Anterior cingulate cortex (tissue), 58 donors: ENCODE measurements at places on chromosomes 3 and 15.

GRCh38 chr15:48514103-48514816 lies 131.2 kb downstream of the FBN1 start:
- no peak for DNase-seq

- no peak for DNase-seq
These were observed 78.8 kb downstream of the EOMES start for GRCh38 chr3:27643355-27643754.

DNA sequence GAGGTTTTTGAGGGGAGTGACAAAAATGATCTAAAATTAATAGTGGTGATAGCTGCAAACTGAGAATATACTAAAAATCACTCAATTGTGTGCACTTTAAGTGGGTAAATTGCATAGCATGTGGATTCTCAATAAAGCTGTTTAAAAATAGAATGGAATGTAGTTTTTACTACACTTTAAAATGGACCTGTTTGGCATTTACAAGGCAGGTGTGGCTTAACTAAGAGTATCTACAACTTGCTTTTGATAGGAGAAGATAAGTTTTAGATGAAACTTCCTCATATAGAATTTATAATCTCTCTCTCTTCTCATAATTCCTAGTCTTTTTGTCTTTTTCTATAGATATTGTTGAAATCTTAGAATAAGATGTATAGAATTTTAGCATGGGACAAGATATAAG lies 40.3 kb downstream of the THRB start:
- DNase-seq, result no peak

GRCh38 chr15:77096138-77096537 lies 25.2 kb upstream of the TSPAN3 start:
- no peak for DNase-seq

DNA sequence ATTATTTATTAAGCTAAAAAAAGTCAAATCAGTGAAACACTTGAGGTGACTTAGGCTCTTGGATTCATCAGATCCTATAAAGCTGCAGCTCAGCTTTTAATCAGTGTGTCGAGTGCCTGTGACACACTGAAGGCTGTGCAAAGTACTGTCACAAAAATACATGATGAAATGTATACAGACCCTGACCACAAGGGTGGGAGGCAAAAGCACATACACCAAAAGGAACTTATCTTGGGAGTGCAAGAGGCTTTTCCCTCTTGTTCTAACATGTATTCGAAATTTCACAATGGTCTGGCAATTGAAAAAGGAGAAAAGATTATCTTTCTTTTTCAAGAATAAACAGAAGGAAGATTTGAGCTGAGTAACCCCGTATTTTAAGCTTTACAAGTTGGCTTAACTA lies 35.9 kb downstream of the VGLL4 start:
- DNase-seq, result no peak

DNA sequence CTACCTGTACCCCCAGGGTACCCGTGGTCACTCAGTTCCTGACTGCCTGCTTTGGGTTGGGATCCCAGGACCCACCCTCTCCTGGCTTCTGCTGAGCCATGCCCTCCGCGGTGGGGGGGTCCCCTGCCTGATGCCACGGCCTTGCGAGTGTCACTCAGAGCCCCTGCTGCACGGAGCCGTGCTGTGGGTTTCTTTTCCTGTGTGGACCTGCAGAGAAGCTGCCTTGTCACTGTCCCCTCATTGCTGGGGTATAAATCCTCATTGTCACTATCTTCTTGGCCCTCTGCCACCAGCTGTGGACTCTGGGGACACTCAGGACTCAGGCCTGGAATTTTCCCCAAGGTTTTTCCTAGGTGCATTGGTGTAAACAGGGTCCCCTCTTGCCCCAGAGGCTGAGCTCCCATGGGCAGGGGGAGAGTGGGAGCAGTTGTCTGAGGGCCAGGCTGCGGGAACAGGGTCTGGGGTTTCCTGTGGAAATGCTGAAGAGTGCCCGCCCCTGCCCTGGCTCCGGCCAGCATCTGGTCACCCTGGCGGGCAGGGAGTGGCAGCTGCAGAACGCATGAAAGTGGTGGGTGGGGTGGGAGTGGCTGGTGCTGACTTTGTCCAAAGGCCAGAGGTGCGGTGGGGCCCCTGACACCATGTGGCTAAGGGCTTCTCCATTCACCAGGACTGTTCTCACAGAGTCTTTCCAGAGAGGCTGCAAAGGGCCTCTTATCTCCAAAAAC lies 191.7 kb downstream of the GOLGA6L6 start:
- no peak for DNase-seq

DNA sequence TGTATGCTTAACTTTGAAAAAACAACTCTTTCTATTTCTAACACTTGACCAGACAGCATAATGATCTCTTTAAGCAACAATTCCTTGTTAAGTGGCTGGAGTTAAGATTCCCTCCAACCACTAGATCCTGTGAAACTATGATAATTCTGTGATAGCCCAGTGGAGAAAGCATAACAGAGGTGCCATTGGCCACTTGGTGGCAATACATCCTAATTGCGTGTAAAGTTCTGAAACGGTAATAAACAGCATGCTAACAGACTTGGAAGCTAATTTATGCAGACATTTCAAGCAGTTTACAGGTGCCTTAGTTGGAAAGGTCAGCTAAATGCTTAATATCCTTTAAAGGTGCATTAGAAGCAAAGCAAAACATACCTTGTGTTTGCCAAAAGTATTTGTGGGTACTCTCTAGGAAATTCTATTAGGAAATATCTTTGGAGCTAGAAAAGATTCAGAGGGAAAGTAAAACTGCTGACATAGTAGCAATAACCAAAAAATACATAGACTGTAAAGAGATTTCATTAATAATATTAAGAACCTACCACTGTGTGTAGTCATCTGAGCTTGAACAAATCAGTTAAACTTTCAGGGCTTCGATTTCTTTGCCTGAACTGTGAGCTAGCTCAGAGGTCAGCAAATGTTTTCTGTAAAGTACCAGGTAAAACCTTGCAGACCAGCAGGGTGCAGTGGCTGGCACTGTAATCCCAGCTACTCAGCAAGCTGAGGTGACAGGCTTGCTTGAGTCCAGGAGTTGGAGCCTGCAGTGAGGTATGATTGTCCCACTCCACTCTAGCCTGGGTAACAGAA lies 19.0 kb upstream of the CSTA start:
- DNase-seq, result no peak

DNA sequence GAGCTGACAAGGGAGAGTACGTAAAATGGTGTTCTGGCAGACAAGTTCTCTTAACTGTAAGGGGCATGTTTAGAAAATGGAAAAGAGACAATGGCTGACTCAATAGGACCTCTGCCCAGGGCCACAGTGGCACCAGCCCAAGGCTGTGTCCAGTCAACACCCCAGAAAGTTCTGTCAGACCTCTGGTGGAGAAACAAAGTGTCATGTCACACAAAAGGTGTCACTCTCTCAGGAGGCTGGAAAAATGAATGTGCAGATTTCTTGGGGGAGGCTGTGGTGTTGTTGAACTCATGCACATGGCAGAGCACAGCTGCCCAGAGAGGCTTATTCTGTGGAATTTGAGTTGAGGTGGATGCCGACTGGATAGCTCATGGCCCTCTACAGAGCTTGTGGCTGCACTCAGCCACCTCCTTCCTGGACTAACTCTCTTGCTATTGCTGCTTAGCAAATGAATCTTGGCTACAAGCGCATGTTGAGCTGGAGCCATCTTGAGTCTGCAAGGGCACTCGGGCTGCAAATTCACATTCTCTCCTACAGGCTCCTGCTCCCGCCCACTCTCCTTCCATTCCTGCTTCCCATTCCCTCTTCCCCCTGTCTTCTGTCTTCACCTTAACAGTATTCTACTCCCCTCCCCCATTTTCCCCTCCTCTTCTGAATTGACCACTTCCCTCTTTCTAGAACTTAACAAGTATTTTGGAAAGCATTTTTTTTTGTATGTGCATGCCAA lies 55.8 kb upstream of the SLC7A14 start:
- DNase-seq, result no peak

- DNase-seq, result no peak
These were observed 86.3 kb upstream of the XCR1 start for GRCh38 chr3:46113608-46114007.

DNA sequence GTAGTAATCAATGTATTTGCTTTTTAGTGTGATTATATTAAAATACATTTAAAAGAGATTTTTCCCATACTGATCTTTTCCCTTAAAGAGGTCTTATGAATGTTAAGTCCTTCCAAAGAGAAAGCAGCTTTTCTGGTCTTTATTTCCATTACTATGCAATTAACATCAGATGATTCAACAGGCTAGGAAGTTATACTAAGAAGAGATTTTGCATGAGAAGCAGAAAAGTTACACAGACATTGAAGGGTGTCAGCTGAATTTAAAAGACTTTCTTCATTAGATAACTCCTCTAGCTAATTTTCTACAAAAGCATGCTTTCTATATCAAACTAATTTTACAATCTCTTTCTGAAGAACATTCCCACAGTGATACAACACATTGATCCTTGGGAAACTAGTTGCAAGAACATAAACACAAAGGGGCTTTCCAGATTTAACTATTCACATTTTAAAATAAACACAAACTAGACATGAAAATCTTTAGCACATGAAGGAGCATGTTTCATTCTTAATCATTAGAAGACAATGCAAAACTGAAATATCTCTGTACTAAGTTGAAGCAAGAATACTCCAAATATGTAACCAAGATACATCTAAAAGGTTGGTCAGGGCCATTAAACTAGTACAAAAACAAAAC lies 965.8 kb downstream of the ROBO1 start:
- no peak for DNase-seq

DNA sequence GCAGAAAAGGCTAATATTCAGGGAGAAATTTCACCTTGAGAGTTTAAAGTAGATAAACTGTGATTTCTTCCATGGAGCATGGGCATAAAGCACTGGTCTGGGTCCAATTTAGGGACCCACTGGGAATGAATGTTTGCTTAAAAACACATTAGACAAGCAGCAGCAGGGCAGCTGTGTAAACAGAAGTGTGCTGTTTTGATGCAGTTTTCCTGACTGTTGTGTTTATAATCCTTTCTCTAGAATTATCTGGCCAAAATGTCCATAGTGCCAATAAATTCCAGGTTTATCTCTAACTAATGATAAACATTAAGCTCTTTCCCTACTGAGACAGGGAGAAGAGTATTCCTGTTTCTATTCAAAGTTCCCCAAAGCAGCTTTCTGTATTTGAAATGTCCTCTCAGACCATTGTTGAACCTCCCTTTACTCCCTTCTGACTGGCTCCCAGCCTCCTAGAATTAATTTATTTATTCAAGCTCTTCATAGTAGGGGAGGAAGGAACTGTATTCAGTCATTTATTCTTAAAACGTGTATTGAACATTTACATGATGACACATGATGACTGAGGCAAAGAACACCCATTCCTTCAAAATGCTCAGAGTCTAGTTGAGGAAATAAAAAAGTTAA lies 7.0 kb upstream of the TM4SF18 start:
- DNase-seq, result no peak

DNA sequence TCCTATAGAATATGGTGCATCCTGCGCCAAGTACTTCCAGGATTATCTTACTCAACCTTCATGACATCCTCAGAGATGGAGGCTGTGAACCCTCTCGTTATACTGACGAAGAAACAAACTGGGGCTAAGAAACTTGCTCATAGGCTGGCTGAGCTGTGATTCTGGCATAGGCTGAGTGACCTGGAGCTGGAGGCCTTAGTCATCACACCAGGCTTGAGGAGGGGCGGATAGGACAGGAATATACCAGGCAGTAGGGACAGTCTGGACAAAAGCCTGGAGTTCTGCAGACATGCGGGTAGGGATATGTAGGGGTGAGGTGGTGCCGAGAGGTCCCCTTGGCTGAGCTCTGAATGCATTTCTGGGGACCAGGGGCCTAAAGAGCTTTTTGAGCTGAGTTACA lies 18.1 kb downstream of the HEMK1 start:
- DNase-seq, result no peak

DNA sequence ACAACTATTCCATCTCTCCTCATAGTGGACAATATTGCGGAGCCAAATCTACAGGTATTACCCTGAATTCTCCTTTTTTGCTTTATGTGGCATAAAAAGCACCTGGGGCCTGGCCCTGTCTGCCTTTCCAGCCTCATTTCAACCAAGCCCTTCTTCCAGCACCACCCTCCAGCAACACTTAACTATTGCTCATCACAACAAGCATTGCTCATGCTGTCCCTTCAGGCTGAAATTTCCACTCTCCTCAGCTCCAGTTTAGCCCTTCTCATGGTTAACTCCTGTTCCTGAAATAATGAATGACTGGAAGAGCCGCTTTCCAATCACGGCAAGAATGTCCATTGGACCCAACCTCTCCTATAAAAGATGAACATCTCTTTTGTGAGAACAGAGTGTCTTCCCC lies 107.4 kb downstream of the P2RY1 start:
- no peak for DNase-seq

GRCh38 chr3:67375976-67376375 lies 278.4 kb downstream of the SUCLG2 start:
- DNase-seq, result no peak

DNA sequence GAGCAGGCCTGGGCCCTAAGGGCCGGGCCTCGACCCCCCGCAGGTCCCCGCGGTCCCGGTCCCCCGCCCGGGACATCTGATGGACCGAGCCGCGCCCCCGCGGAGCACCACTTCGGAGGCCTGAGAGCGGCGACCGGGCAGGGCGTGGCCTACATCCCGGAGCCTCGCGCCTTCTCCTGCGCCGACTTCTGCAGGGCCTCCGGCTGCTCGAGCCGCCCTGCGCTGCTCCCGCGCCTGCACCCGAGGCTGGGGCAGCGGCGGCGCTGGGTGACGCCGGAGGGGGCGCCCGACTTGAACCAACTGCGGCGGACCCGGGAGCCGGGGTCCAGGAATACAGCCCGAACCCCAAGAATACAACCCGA lies 14.9 kb upstream of the GP9 start:
- DNase-seq, result no peak

DNA sequence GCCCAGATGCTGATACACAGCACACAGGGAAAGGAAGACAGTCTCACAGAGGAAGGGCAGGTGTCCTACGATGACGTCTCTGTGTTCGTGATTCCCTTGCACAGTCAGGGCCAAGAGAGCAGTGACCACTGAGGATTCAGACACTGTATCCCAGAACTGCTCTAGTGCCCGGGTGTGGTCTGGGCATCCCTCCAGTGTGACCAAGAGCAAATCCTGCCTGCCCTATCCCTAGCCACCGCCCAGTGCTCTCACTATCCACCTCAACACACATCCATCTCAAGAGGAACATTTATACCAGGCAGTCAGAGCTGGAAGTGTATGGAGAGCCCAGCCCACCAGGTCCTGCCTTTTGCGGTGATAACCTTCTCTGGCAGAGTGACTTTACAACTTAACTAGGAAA lies 4.1 kb downstream of the PPM1M start:
- no peak for DNase-seq

DNA sequence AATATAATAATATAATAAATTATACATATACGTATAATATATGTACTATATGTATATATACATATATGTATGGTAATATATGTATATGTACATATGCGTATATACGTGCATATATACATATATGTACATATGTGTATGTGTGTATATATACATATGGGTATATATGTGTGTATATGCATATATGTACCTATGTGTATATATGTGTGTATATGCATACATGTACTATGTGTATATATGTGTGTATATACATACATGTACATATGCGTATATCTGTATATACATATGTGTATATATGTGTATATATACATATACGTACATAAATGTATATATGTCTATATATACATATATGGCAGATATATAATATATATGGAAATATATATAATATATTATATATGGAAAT lies 74.8 kb upstream of the ST3GAL6 start:
- no peak for DNase-seq
